ENCODE measurements at places on chromosomes 2 and 18. TPM values are rescaled to one million over a fixed set of nuclear protein-coding genes. Genes with fewer than 3 reads are reported as not detected.

IL18R1 gene
- 19.4 TPM for total RNA-seq

FSHR gene
- not detected for total RNA-seq

CAPN13 gene
- 273 TPM for total RNA-seq

EGR4 gene
- total RNA-seq = not detected

PRKAG3 gene
- total RNA-seq = not detected

ADRA2B gene
- 0.28 TPM for total RNA-seq

SLC5A7 gene
- not detected for total RNA-seq

CHRNA1 gene
- not detected for total RNA-seq

SPIRE1 gene
- 4.7 TPM for total RNA-seq

EML6 gene
- total RNA-seq = 5.9 TPM

ZBTB7C gene
- 14.5 TPM for total RNA-seq

ANKZF1 gene
- total RNA-seq = 79.9 TPM

DES gene
- total RNA-seq = 139 TPM

ACMSD gene
- not detected for total RNA-seq

TMEM163 gene
- not detected for total RNA-seq

GPD2 gene
- total RNA-seq = 50.3 TPM

ICOS gene
- not detected for total RNA-seq

MAP3K2 gene
- 70.2 TPM for total RNA-seq

CDK5R2 gene
- total RNA-seq = 0.54 TPM

CCDC68 gene
- total RNA-seq = 78.2 TPM

GCG gene
- 209 TPM for total RNA-seq

UGT1A4 gene
- total RNA-seq = 7.5 TPM

SERPINB4 gene
- total RNA-seq = not detected

PTH2R gene
- not detected for total RNA-seq

FAM110C gene
- total RNA-seq = 28.9 TPM

CYP27C1 gene
- not detected for total RNA-seq

PCGF1 gene
- total RNA-seq = 14.0 TPM

KLHL41 gene
- total RNA-seq = not detected

EFEMP1 gene
- total RNA-seq = 19.0 TPM

G6PC2 gene
- not detected for total RNA-seq

CREG2 gene
- total RNA-seq = not detected

ITGB6 gene
- total RNA-seq = 17.3 TPM

IL1RN gene
- not detected for total RNA-seq

FAHD2A gene
- 112 TPM for total RNA-seq

C2orf72 gene
- 46.2 TPM for total RNA-seq

METTL8 gene
- 13.5 TPM for total RNA-seq

RAB11FIP5 gene
- 5.1 TPM for total RNA-seq

ADCY3 gene
- 23.6 TPM for total RNA-seq

TDRD15 gene
- not detected for total RNA-seq

ATP9B gene
- 37.5 TPM for total RNA-seq

PAX8 gene
- total RNA-seq = 18.0 TPM

UGT1A3 gene
- total RNA-seq = 5.8 TPM

LOXHD1 gene
- total RNA-seq = 0.83 TPM

CNGA3 gene
- total RNA-seq = 2.2 TPM

SLC11A1 gene
- 21.5 TPM for total RNA-seq

CXCR1 gene
- total RNA-seq = not detected

LTBP1 gene
- 17.0 TPM for total RNA-seq

MEP1B gene
- total RNA-seq = 4.1 TPM

AKAIN1 gene
- not detected for total RNA-seq

TCF23 gene
- not detected for total RNA-seq

All from Peyer's patch (tissue), 4 donors.